ENCODE measurements at places on chromosomes 3 and 15.

GRCh38 chr3:31312400-31312799 is 220.3 kb upstream of the STT3B start:
- DNase-seq: no peak

DNA sequence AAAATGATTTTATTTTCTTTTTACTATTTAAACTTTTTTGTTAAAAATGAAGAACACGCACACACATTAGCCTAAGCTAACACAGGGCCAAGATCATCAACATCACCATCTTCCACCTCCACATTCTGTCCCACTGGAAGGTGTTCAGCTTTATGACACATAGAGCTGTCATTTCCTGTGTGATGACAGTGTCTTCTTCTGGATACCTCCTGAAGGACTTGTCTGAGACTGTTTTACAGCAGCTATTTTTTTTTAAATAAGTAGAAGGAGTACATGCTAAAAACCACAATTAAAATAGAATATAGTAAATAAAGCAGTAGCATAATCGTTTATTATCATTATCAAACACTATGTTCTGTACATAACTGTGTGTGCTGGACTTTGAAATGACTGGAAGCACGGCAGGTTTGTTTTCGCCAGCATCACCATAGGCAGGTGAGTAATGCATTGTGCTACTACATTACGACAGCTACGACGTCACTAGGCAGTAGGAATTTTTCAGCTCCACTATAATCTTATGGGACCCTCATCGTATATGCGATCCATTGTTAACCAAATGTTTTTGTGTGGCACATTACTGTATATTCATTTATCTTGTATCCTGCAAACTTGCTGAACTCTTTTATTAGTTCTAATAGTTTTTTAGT is 72.8 kb downstream of the KLF15 start:
- DNase-seq: no peak

- no peak for DNase-seq
Observed at GRCh38 chr3:59836531-59836930, 786.7 kb upstream of the CFAP20DC start.

GRCh38 chr3:58167431-58168351 is 43.1 kb downstream of the DNASE1L3 start:
- DNase-seq: no peak

- no peak for DNase-seq
Observed at GRCh38 chr15:34284937-34285336, 52.6 kb downstream of the SLC12A6 start.

DNA sequence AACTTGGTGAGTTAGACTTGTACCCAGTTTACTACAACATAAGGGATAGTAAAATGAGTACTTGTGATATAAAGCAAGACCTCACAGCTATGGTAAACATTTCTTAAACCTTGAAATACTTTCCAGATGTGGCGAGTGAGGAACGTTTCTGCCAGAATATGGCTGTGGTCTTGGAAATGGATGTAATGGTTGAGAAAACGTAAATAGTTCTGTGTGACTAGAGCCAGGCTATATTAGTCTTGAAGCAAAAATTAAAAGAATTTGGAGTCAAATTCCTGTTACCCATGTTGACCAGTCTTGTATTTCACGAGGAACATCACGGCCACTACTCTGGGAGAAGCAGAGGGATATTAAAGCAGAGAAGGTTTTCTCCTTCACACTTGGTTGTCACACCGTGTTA is 15.3 kb downstream of the OR4F15 start:
- DNase-seq: no peak

- no peak for DNase-seq
Observed at GRCh38 chr3:99957151-99957796, 139.6 kb downstream of the CMSS1 start.

DNA sequence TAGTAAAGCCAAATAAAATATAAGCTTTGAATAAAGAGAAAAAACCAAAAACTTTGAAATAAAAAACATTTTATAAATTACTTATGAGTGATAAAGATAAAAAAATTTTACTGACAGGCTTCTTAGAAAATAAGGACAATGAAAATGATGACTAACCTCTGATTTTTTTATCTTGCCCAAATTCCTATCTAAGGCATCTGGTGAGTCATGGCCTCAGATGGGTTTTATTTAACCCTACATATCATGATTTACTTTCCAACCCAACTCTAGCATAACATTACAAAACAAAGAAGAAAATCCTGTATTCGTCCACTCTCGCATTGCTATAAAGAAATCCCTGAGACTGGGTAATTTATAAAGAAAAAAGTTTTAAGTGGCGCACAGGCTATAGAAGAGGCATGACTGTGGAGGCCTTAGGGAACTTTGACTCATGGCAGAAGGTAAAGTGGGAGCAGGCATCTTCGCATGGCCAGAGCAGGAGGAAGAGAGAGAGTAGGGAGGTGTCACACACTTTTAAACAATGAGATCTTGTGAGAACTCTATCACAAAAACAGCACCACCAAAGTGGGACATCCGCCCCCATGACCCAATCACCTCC is 152.1 kb downstream of the NEK10 start:
- no peak for DNase-seq

DNA sequence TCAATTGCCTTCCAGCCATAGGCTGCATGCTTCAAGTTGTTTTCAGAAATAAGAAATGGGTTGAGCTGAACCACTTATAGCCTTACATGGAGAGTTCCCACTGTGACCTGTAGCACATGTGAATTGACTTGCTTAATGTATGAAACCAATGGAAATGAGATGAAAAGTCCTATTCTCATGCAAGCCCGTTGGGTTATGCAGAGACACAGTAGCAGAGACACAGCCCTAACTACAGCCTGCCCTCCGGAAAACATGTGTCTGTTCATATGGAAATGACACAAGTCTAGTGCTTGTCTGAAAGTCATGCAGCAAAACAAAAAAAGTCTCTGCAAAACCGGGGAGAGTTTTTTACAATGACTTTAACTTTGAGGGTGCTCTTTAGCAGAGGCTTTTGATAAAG is 14.5 kb downstream of the HIGD2B start:
- DNase-seq: no peak

DNA sequence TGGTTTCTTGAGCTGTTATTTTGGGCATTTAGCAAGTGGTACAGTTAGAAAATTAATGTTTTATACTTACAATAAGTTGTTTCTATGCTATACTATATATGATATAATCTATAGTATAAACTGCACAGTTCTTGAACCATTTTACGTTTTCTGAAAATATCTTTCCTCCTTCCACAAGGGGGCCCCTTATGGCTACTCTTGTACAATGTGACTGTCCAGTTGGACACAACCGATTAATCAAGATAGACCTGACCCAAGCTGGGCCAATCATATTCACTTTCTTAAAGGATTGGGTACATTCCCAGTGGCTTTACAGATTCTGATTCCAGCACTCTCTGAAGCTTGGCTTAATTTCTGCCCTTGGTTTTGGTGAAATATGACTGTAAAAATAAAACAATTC is 953.4 kb downstream of the AGBL1 start:
- DNase-seq: peak; percentile 15

DNA sequence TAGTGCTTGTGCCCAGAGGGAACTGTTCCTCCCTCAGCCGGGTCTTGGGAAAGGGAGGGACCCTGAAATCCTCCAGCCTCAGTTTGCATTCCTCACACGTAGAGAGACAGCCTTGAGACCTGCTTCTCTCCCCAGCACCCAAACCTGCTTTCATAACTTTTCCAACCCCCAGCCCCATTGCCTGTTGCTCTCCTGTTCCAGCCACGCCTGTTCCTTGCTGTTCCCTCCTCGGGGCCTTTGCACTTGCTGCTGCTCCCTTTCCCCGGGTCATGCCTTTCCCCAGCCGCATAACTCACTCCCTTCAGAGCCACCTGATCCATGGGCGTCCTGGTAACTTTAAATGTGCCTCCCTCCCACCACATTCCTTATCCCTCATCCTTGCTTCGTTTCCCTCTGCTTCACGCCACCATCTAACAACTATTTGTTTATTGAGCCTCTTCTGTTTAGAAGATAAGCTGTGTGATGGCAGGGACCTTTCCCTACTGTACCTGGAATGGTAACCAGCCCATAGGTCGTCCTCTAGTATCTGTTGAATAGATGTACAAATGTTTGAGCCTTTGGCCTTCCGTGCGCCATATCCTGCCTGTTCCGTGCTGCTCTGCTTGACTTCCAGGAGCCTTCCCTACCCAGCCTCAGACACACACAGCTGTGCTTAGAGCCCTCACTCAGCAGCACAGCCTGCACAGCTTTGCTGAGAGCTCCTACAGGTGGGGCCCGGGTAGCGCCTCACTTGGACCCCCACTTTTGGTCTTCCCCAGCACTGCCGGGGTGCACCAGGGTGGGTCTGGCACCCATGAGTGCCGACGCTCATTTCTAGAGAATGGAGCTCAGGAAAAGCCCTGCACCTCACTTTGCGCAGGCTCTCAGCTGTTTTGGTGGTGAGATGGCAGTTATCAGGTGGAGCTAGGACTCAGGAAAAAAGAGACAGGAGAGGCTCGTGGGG is 60.2 kb downstream of the SCN5A start:
- DNase-seq: no peak

DNA sequence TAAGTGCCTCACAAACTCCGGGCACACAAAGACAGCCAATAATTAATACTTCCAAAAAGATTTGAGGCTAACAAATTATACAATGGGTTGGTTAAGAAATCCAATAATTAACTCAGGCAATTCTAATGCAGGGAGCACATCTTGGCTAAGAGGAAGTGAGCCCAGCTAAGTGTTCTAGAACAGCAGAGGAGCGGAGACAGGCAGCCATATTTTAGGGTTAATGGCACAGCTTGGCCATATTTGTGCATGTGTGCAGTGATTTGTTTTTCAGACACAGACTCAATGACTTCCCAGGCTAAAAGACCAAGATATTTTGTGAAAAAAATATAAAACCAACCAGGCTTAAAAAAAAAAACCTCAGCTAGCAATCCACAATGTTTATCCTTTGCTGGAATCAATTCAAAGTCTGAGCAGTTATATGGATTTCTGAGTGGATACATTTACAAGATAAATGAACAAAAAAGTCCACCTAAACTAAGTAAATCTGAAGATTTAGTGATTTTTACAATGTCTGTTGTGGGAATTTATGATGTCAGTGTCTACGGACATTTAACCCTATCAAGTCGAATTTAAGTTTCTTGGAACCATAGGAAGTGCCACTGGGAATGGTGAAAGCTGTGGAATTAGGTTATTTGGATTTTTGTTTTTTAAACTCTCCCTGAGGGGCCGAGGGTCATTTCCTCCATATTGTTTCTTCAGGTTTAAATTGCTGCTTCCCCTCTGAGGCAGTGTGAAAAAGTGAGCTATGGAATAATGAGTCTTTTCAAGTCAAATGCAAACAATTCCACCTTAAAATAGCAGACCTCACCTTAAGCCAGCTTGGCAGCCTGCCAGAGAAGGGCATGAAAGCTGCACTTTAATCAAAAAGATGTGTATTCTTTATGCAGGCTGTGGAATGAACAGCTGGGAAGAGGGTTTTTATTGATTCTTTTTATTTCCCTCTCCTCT is 413.7 kb upstream of the TBL1XR1 start:
- peak; percentile 84 for DNase-seq

GRCh38 chr15:32908872-32909271 is 191.1 kb downstream of the GREM1 start:
- no peak for DNase-seq

DNA sequence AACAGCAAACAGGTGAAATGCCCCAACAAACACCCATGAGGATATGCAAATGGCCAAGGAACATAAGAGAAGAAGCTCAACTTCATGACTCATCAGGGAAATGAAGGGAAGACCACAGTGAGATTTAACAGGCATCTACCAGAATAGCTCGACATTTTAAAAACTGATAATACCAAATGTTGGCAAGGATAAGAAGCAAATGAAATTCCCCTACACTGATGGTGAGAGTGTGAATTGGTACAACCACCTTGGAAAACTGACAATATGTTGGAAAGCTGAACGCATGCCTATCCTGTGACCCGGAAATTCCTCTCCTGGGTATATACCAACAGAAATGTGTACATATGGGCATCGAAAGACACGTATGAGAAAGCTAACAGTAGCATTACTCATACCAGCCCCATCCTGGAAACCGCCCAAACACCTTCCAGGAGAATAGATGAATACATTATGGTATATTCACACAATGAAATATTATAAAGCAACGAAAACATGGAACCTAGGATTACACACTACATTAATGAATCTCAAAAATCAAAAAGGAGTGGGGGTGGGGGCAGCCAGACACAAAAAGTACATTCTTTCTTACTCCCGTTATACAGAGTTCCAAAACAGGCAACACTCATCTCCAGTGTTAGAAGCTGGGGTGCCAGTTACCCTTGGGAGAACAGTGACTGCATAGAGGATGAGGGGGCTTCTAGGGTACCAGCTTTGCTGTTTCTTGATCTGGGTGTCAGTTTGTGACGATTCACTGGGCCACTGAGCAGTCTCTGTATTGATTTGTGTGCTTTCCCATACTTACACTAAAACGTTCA is 16.9 kb downstream of the RFTN1 start:
- DNase-seq: no peak

- no peak for DNase-seq
Observed at GRCh38 chr3:72180405-72180804, 395.5 kb upstream of the PROK2 start.

DNA sequence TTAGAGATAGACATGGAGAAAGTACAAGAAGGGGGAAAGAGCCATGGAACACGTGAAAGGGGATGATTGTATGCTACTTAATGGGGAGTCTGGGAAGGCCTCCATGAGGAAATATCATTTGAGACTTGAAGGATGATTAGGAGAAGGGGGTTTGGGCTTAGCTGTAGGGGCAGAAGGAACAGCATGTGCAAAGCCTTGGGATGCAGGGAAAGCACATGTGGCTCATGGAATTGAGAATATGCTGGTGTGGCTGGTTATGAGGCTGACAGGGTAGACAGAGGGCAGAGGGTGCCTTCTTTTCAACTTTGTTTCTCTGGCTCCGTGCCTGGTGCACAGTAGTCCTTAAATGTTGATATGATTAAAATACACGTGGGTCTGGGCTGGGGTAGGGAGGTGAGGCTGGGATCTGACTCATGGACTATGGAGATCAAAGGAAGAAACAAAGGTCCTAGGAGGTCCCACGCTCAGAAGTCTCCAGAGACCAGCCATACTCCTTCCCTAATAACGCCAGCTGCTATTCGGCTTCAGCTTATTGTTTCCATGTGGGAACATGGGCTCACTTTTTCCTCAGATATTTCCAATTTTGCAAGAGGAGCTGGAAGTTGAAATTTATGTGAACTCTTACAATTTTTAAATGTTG is 1.1 kb downstream of the GTF2E1 start:
- DNase-seq: no peak

- no peak for DNase-seq
Observed at GRCh38 chr3:126541628-126542339, 16.9 kb downstream of the C3orf22 start.

DNA sequence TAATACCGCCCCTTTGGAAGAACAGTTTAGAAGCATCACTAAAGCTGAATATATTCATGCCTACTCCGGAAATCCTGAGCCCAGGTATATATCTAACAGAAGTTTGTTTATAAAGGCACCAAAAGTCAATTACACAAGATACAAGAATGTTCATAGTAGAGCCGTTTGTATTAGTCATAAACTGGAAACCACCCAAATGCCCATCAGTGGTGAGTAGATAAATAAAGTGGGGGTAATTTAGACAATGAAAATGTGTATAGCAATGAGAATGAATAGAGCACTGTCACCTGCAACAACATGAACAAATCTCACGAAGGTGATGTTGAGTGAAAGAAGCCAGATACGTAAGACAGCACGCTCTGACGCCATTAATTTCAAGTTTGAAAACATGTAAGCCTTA is 68.3 kb upstream of the GLCE start:
- no peak for DNase-seq

- DNase-seq: no peak
Observed at GRCh38 chr15:40749151-40749630, 5.9 kb downstream of the RMDN3 start.
